ENCODE measurements at places on chromosomes 7 and 10. TPM values are rescaled to one million over a fixed set of nuclear protein-coding genes. Genes with fewer than 3 reads are reported as not detected.

DNA sequence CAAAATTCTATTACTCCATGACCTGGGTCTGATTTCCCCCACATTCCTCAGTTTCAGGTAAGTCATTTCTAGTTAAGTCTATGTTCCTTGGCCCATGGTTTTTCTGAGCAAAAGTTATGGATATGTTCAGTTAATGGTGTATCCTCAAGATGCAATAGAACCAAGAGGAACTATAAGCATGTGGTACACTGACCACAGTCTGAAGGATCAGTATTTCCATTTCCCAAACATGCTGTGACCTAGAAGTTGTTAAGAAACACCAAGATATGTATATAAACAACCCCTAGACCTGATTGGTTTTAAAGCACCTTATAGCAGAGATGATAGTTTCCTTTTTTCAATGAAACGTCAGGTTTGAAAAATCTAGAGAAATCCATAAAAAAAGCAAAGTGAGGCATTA is 94.2 kb upstream of the ABCB5 start:
- no peak for DNase-seq

DNA sequence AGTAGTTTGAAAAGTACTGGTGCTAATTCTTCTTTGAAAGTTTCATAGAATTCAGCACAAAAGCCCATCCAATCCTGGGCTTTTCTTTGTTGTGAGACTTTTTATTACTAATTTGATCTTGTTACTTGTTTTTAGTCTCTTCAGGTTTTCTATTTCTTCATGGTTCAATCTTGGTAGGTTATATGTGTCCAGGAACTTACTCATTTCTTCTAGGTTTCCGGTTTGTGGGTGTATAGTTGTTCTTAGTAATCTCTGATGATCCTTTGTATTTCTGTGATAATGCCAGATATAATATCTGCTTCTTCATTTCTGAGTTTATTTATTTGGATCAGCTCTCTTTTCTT is 147.5 kb downstream of the RTKN2 start:
- DNase-seq, result no peak

GRCh38 chr7:106269254-106269961 is 15.4 kb downstream of the NAMPT start:
- DNase-seq, result no peak

DNA sequence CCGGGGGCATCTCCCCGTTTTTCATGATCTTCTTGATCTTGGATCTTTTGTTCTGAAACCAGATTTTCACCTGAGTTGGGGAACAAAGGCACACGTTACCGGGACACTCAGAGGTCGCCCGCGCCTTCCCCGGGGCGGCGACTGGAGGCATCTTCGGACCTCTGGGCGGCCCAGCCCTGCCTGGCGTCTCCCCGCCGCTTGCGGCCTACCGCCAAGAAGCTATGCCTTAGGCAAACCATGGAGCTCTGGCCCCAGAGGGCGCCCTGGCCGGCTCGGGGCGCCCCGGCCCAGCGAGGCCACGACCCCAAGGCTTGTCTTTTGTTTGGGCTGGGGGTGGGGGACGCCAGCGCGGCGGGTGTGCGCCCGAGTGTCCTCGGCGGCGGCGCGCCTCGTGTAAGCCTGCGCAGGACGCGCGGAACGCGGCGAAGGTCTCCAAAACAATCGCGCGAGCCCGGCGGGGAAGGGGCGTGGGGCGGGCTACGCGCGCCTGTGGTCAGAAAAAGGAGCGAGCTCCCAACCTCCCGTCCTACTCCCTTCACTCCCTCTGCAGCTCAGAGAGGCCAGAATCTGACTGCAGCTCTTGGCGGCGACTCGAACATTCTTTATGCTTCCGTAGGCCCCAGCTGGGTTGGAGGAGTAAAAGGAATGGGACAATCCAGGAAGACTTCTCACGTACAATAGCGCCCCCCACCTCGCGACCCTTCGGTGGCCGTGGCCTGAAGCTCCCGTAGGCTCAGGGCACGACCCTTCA is 3.5 kb downstream of the DLX5 start:
- DNase-seq, result no peak

DNA sequence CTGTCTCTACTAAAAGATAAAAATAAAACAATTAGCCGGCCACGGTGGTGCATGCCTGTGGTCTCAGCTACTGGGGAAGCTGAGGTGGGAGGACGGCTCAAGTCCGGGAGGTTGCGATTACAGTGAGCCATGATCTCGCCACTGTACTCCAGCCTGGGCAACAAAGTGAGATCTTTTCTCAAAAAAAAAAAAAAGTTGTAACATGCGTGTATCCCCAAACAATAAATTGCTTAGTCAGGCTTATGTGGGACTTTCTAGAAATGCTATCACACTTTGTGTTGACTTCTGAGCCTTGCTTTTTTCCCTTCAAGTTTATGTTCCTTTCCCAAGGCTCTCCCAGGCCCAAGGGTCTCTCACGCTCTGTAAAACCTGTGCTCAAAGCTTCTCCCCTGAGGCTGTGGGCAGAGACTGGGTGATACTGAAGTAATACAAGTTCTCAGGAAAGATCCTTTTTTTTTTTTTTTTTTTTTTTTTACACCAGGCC is 88.0 kb upstream of the TNS3 start:
- no peak for DNase-seq

The CHRM2 gene
- total RNA-seq, result not detected

DNA sequence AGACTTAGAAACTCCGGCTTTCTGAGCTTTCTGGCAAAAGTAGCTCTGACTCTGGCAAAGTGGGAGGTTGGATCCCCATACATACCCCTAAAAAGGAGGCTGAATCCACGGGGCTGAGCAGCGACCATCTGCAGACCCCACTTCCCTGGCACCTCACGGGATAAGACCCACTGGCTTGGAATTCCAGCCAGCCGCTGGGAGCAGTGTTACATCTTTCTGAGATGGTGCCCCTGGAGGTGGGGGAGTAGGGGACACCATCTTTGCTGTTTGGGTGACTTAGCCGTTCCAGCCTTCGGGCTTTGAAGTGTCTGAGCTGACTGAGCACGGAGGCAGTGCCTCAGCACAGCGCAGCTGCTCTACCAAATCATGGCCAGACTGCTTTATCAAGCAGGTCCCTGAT is 45.0 kb upstream of the GRM3 start:
- DNase-seq, result no peak

DNA sequence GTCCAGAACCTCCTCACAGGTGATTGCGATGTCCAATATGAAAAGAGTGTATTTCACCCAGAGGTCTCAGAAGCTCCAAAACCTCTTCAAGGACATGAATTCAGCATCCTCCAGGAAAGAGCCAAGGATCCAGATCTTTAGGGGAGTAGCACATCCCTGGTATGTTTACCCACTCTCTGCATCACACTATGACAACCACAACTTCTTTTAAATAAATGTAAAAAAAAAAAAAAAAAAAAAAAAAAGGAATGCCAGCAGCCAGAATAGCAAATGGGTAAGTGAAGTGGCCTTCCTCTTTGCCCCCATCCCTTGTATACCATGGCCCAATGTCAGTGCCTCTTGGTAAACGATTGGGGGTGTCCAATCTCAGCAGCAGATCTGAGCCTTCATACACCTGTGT is 67.3 kb downstream of the SORBS1 start:
- no peak for DNase-seq

The TAS2R39 gene
- total RNA-seq, result not detected

GRCh38 chr10:58698777-58699356 is 186.2 kb downstream of the BICC1 start:
- no peak for DNase-seq

The RAMP3 gene
- not detected for total RNA-seq

GRCh38 chr7:140591180-140591902 is 49.3 kb downstream of the DENND2A start:
- no peak for DNase-seq

DNA sequence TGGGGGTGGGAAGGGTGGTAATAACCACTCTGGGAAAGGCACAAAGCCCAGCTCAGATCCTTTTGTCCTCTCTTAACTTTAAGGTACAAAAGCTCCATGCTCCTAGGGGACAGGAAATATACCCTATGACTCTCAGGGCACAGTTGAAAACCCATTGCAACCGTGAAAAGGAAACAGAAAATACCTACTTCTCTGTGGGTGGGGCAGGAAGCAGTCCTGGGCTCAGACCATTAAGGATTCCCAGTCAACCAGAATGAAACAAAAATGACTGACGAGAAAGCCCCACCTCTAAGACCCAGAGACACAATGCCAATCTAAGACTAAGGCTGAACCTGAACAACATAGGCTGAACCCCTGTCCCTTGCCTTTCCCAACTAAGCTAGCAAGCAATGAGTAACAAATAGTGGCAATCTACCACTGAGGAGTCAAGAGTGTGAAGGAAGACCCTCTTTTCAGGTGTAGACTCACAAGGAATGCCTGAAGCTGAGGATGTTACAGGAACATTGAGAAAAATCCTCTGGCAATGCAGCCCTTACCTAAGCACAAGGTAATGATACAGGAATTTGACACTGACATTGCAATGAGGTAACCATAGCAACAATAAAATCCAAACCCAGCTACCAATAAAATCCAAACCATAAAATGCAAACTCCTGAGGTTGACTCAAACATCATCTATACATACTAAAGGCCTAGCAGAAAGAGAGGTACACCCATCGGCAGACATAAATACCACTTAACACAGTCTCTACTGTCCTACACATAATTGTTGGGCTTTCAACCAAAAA is 380.1 kb downstream of the HPSE2 start:
- no peak for DNase-seq

The NAPEPLD gene
- total RNA-seq, result 18.2 TPM

- no peak for DNase-seq
Measured at GRCh38 chr7:133021196-133021595, 60.7 kb downstream of the CHCHD3 start.

DNA sequence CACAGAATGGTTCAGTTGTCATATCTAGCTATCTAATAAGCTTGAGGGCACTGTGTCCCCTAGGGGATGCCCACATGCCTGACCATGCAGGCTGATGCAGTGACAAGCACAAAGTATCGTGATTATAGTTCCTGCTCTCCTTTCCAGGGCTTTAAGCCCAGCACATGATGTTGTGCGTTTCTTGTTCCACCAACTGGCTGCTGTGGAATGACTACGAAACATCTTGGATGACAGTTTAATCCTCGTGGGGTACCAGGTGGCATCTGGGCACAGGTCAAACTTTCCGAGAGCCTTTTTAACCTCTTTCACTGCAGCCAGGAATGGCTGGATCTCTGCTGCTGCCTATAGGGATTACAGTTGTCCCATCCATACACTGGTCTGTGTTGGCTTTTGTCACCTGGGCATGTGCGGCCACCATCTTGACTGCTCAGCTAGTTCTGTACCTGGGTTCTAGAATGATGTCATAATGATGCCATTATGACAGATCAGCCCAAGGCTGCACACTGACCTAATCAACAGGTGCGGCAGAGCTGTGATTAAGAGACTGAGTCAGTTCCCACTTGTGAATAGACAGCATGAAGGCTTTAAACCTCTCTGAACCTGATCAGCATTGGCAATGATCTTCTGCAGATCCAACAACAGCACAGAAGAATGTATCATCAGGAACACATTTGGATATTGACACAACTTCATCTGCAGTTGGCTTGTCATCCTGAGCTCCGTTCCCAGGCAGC is 144.1 kb downstream of the DLG5 start:
- DNase-seq, result no peak

- DNase-seq, result no peak
Measured at GRCh38 chr10:67923551-67923950, 39.1 kb downstream of the SIRT1 start.

The EPO gene
- 0.22 TPM for total RNA-seq

GRCh38 chr10:31134311-31134952 is 102.8 kb upstream of the ZNF438 start:
- DNase-seq, result no peak

GRCh38 chr10:93993782-93994437 is at the start of gene PLCE1:
TSS of gene PLCE1 (plus strand) at chr10:93993931. CDS start at chr10:94031047, 37,116 bp downstream.
- DNase-seq, result peak; percentile 53

The PLCE1 gene
- 14.1 TPM for total RNA-seq

The NME8 gene
- 0.67 TPM for total RNA-seq

DNA sequence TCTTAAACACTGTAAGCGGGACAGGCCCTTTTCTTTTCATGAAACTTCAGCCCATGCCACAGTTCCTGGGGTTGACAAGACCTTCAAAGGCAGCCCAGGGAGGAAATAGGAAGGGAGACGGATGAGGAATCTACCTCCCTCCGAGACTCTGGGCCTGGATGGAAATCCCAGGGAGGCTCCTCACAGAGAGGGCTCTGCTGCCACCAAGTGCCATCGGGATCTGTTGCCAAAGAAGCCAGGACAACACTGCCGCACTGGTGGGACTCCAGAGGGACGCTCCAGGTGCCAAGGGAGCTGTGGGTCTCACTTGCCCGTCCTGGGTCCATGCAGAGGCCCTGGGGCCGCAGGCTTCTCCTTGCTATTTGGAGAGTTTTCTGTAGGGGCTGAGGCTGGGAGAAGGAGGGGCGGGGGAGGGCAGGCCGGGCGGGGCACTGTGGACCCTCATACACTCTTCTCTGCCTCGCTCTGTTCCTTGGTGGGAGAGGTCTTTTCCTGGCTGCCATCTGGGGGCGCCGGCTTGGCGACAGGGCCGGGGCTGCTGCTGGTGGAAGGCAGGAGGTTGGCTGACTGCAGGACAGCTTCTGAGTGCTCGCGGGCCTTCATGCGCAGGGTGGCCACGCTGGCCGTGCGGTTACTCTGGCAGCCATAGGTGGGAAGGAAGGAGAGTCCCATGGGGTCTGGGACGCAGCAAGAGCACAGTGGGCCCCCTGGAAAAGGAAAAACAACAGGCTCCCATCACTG is 30.0 kb downstream of the DRGX start:
- DNase-seq, result no peak

DNA sequence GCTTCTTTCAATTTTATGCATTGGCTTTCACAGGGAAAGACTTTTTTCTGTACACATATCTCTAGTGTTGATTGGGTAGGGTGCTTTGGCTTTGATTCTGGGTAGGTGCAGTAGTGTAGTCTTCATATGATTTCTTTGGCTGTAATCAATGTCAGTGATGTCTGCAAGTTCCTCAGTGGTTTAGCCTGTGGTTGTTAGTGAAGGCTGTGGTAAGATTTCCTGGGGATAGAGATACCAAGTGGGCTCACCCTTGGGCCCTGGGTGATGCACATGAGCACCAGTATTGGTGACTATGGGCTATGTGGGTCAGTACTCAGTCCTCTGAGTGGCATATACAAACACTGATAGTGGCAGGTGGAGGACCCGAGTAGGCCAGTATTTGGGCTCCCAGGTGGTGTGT is 13.0 kb downstream of the GIMAP8 start:
- DNase-seq, result no peak

DNA sequence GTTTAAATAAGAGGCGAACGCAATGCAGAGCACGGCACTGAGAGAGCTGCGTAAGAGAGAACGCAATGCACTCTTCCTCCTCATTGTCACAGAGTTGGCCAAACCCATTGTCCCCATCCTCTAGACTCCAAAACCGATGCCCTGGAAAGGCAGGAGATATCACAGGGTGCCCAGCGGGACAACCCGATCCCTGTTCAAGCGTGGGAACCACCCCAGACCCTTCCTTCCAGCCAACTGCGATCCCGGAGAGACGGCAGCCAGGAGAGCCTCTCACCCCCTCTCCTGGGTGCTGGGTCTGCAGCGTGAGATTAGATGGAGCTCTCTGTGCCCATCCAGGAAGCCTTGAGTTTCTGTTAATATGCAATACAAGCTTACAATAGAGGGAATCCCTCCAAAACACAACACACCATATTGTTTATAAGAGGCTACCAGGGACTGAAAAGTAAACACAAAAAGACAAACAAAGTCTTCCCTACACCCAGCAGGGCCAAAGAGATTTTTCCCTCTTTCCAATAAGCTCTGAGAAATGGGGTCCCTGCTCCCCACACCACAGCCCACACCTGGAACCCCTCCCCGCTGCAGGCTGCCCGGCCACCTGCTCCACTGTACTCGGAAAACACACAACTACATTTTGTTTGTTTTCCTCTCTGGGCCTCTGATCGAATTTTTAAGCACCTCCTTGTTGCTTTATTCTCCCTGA is 187.6 kb downstream of the ADARB2 start:
- no peak for DNase-seq

The NODAL gene
- not detected for total RNA-seq

GRCh38 chr7:104961821-104962220 is 52.2 kb upstream of the KMT2E start:
- no peak for DNase-seq

The PDZD7 gene
- total RNA-seq, result 0.29 TPM

Measured in progenitor cell of endocrine pancreas (in vitro differentiated cells).